NCI-H1092 treated with DMSO at 0.1 percent for 48 hours (cell line): ENCODE measurements at places on chromosomes 6 and 20.

GRCh38 chr6:87903323-87903722 is 144.3 kb upstream of the SPACA1 start:
- no peak for DNase-seq

DNA sequence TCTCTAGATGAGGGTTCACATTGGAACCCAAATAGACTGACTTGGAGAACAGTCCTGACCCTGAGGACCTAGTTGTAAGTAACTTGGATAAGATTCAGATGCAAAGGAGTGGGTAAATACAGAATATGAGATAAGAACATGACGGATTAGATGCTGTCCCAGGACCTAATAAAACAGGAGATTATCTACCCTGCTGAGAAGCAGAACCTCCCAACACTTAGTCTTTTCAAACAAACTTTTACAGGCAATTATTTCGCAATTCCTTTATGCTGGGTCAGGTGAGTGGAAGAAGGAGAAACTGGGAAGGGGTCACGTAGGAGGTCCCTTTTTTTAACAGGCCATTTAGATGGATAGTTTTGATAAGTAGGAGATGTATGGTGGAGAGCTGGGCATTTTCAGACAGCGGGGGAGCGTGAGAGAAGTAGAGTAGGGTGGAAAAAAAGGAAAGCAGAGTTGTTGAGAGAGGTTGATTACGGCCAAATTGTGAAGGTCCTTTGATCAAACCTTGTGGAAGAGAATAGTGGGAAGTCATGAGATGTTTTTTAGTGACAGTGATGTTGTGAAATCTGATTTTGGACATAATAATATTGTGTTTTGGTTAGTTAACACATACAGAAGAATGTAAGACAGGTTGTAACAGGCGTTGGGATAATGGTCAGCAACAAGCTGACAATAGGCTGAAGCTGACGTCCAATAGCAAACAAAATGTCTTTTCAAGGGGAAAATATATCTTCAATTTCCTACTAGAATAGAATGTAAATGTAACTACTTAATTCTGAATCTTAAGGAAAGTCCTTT is 32.8 kb downstream of the FAM83B start:
- DNase-seq = no peak

DNA sequence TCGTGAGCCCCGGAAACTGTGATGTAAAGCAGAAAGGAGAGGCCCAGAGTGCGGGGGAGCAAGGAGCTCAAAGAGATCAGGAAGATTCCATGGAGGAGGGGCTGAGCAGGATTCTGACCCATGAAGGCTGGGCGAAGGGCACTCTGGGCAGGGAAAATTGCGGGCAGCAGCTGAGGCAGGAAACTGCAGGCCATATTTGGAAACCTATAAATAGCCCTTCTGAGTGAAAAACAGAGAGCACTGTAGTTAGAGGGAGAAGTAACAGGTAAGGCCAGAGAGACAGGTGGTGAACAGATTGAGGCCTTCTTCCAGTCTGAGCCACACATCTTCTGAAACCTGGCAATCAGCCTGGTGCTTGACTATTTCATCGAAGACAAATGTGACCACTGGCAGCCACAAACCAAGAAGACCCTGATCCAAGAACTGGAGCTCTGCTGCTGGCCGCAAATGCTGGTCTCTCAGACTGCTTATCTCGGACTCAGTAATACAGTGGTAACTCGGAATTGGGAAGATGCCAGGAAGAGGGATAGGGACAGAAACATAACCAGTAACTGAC is 14.1 kb upstream of the BEND3 start:
- no peak for DNase-seq

DNA sequence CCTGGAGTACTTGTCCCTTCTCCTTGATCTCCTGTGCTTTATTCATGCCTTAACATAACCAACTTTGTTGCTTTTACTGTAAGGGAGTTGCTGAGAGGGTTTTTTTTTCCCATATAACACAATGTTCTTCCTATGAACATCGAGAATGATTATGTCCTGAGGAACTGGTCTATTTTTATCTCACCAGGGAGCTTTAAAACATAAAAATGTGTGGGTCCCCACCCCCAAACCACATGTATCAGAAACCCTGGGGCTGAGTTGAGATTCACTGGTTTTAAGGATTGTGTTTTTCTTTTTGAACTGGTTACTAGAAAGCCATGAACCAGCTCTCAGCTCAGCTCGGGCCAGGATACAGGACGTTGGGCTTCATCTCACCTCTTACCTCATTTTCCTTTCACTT is 118.5 kb upstream of the JAG1 start:
- DNase-seq = no peak

DNA sequence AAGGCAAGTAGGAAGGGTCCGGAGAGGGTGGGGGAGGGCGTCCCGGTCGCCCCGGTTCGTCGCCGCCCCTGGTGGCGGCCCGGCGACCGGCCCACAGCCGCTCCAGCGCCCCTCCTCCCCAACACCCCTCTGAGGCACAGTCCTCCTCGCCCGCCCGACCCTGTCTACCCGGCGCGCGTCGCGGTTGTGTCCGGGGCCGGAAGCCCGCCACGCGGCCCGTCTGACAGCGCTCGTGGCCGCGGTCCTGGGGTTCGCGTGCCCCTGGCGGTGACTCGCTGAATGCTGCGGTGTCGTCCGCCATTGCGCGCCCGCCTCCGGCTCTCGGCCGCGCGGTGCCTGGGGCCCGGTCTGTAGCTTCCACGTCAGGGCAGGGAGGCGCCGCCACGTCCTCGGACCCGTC is 335.3 kb upstream of the DEFB115 start:
- DNase-seq = no peak

- no peak for DNase-seq
These were observed 74.6 kb upstream of the CEP85L start for GRCh38 chr6:118725944-118726343.

GRCh38 chr20:41927189-41927588 is 309.0 kb upstream of the CHD6 start:
- no peak for DNase-seq

DNA sequence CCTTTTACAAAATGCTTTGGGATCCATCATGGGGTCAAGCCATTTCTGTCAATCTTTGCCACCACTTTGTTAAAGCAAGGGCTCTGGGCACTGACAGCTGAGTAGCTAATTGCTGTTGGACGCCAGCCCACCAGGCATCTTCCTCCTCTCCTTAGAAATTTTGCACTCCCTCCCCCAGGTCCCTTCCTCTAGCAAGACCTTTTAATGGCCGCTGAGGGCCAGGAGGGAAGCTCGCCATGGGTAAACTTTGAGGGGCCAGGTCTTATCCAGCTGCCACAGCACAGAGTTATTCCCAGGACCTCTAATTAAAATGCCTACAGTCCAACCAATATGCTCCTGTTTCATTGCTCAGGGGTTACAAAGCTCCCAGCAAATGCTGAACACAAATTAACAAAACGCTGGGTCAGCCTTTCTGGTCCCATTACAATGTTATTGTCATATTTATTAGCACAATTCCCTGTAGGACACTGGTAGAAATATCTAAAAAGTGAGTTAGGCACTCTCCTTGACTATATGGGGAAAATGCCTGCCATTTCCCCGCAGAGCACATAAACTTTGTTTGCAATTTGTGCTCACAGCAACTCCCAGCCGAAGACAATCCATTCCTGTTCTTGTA is 16.8 kb downstream of the SCML4 start:
- no peak for DNase-seq

GRCh38 chr6:100260584-100260983 is 204.1 kb downstream of the SIM1 start:
- DNase-seq = no peak

- no peak for DNase-seq
These were observed 19.6 kb upstream of the CST1 start for GRCh38 chr20:23770384-23770783.

DNA sequence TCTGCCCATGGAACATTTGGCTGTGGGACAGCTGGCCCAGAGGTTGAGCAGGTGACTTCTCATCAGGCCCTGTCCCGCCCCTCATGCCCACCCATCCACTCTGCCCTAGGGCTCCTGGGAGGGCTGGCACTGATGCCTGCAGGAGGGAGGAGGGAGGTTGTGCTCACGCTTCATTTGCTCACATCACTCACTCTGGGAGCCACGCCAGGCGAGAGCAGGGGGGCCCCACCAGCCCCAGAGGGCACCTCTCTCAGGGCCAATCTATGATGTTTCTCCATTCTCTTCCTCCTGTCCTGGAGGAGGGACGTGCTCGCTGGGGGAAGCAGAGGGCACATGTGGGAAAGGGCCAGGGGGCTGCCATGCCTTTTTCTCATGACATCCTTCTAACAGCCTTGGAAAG is 10.9 kb upstream of the GLP1R start:
- peak; percentile 21 for DNase-seq

DNA sequence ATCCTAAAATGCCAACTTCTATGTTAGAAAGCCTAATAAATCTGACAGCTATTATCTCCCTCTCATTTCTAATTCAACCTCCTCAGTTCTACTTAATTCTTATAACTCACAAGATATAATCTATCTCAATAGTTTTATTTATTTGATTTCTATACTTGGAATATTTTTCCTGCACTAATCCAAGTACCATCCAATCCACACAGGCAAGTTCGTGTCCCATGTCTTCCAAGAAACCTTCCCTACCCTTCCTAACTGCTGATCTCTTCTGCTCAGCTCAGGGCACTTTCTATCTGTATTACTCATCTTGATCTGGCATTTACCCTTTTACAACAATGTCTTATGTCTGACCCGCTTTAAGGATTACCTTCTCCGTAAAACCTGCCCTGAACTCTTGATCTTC is 18.2 kb downstream of the NCOA5 start:
- no peak for DNase-seq
